ENCODE measurements at places on chromosomes 1 and 21.

DNA sequence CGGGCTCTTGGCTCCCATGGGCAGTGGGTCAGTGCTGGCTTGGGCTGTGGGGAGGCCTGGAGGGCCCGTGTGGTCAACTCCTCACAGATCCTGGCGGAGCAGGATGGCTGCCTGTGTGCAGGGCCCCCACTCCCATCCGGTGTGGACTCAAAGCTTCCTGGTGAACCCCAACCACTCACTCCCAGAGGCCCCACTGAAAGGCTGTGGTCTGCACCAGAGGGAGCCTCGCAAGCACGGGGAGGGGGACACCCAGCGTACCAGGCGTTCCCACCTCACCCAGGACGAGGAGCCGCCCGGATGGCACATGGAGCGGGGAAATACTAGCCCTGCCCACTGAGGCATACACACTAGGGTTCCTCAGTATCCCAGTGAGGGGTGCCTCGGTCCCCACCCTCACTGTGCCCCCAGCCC, 75.4 kb upstream of the ACTRT2 start:
- DNase-seq: no peak

DNA sequence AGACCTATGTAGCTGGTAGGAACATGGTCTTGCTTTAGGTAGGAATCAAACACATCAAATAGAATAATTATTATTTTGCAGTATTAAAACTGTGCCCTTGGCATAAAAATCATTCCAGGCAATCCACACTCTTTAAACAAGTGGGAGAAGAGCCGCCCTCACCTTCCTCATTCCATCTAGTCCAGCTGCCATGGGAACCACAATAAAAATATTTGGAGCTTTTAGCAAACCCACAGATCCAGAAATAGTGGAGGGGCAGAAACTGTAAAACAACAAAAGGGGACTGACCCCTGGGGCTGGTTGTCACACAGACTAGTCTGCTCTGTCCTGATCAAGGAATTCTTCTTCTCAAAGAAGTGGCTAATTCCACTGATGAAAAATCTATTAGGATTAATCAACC, 61.6 kb downstream of the PTPRC start:
- no peak for DNase-seq

DNA sequence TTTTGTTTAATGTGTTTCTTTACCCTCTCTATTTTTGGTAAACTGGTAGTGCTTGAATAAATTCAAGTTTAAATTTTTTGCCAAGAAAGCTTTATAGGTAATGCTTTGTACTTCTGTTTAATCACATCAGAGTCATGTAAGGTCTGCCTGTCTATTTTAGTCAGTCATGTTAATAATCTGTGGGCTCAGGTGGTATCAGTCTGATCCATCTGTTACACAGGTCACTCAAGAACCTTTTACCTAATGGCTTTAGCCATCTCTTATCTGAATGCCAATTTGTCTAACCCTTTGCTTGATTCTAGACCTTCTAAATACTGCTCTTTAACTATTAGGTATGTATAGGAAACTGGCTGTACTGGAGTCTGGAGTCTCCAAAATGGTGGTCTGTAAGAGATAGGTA, 16.6 kb downstream of the MDM4 start:
- peak; percentile 7 for DNase-seq

DNA sequence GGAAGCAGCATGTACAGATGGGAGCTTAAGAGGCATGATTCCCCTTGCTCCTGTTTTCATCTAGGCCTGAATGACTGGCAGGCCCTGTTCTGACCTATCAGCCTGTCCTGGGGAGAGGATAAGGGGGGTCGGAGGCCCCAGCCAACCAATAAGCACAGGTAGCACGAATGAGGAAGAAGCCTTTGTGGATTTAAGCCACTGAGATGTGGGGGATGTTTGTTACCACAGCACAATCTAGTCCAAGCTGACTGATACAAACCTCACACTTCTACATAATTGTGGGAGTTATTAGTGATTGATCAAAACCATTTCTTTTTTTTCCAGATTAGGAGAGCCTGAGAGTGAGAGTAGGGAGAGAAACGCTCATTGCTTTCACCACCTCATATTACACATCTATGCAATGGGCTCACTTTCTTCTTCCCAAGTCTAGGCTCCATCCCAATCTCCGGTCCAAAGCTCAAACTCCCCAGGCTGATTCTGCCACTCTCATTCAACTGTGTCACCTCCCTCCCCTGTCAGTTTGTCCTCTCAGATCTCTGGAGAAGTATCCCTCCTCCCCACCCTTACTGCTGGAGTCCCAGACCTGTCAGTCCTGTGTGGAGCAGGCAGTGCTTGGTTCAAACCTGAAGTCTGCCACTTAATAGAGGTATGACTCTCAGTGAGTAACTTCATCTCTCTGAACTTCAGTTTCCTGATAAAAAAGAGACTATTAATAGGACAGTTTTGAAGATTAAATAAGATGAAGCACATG, 220.5 kb downstream of the PTPRU start:
- no peak for DNase-seq

- no peak for DNase-seq
Observed at GRCh38 chr1:59123081-59123681, 173.7 kb upstream of the FGGY start.

GRCh38 chr1:89608984-89609725, 23.8 kb upstream of the LRRC8C start:
- no peak for DNase-seq

DNA sequence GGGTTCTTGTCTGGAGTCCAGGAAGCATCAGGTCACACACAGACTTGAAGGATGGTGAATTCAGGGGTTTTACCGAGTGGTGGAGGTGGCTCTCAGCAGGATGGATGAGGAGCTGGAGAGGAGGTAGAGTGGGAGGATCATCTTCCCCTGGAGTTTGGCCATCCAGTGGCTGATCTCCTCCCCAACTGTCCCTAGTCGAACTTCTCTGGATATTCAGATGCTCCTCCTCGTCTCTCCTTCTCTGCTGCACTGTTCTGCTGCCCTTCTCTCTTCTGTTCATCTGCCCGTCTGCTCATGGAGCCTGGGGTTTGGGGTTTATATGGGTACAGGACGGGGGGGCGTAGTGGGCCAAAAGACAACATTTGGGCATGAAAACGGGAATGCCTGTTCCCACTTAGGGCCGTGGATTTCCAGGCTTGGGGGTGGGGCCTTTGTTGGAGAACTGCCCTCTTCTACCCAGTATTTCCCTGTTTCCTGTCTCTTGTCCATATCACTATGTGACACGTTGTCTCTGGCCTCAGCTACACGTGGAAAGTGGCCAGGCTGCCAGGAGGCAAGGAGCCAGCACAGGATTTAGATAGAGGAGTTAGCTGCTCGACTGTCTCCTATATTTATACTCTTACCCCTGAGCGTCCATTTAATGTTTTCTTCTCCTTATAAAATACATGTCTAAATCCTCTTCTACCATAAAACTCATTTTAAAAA, 76.7 kb downstream of the SIPA1L2 start:
- no peak for DNase-seq

DNA sequence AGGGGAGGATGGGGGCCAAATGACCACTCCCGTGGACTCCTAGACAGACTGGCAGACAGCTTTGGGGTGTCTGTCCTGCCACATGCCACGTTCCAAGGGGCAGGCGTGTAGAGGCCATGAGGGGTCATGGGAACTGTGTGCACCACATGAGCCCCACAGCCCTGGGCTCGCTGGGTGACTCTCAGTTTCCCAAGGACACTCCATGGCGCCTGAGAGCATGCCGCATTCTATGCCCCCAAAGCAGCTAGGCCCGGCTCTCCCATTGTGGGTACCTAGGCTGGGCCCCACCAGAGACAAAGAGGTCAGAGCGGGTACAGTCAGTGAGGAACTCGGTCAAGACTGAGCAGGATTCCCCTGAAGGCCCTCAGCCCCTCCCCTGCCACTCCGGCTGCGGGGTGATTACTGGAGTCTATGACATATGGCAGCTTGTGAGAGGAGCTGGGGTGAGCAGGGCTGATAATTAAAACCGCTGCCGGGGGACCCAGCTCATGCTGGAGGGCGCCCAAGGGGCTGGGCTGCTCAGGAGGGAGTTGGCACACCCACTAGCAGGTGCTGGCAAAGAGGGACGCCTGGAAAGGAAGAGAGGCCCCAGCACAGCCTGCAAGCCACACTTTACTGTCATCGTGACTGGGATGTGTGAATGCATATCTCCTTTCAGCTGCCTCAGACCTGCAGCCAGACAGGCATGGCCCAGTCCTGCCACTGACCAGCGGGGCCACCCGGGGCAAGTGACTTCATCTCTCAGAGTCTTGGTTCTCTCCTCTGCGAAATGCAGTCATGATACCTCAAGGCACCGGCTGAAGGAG, 8.4 kb downstream of the LRP8 start:
- peak; percentile 52 for DNase-seq

GRCh38 chr21:42698733-42699132, 45.3 kb downstream of the PDE9A start:
- no peak for DNase-seq

DNA sequence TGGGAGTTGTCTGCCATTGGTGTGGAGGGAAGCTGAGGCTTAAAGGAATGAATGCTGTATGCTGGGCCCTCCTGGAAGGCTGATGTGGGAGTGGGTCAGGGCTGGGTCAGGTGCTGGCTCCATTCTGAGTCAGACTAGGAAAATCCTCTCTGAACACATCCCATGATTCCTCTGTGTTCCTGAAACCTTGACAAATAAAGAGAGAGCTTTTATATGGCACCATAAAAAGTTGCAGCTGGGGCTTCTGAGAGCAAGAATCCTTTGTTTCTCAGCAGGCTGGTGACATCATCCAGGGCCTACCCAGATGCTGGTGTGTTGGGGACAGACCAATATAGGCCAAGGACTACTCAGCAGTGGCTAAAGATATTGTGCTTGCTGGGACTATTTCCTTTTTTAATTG, 27.8 kb upstream of the NFASC start:
- DNase-seq: no peak

- DNase-seq: no peak
Observed at GRCh38 chr1:33973799-33974545, 110.1 kb downstream of the HMGB4 start.

DNA sequence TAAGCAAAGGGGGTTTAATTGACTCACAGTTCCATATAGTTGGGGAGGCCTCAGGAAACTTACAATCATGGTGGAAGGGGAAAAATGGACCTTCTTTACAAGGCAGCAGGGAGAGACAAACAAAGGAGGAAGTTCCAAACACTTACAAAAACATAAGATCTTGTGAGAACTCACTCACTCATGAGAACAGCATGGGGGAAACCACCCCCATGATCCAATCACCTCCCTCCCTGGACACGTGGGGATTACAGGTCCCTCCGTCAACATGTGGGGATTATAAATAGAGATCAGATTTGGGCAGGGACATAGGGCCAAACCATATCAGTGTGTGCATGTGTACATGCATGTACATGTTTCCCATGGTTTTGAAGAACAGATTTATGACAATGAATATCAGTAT, 5.5 kb upstream of the SMG7 start:
- DNase-seq: no peak

All from eye (tissue), 1 donor.